ENCODE measurements at places on chromosomes 11 and 22.
A peak's percentile ranks its signal among the peaks of the same experiment; 100 is the strongest.

GRCh38 chr11:118656563-118657165 lies 22.8 kb downstream of the TREH start:
- no peak for DNase-seq

GRCh38 chr11:34261095-34261494 lies 96.7 kb downstream of the ABTB2 start:
- DNase-seq, result no peak

DNA sequence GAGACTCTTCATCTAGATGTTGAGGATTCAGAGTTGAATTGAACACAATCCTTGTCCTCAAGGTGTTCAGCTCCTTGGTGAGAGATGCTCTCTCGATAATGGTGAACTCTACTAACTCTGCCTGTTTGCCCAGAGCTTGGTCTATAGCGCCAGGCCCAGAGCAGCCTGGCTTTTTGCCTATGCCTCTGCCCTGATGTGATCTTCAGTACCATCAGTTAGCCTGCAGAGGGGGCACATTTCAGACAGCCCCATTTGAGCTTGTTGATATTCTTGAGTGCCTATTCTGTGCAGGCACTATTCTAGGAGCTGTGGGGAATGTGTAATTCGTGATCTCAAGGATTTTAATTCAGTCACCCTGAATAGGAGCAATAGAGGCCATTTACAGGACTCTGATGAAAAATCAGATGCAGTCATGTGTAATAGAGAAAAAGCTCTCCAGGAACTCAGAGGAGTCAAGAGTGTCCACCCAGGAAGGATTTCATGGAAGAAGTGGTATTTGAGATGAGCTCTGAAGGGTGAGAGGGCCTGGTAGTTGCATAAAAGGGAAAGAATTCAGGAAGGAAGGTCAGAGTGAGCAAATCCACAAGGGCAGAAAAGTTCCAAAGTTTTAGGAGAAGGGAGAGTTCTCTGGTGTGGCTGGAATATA lies 19.3 kb downstream of the GTPBP1 start:
- no peak for DNase-seq

GRCh38 chr22:35540595-35541253 lies at the start of gene RASD2:
Gene RASD2, plus strand, starts transcription at chr22:35540831. Its CDS starts 5,979 bp downstream, at chr22:35546810.
- DNase-seq, result no peak

DNA sequence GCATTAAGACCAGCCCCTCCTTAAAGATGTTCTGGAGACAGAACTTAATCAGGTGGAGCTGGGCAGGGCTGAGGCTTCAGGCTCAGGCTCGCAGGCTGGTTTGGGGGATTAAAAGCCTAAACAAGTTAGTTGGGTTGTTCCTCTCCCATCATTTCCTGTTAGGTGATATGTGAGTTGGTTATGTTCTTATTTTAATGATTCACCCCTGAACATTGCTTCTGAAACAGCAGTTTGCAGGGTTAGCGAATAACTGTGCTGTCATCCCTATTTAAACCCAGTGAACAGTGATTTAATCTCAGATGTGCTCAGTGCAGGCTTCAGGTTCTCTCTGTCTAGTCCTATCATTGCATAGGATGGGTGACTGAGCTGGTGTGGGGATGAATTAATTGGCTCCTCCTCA lies 47.4 kb upstream of the BIRC3 start:
- DNase-seq, result no peak

- peak; percentile 38 for DNase-seq
These were observed 70.3 kb downstream of the TNRC6B start for GRCh38 chr22:40247976-40248375.

DNA sequence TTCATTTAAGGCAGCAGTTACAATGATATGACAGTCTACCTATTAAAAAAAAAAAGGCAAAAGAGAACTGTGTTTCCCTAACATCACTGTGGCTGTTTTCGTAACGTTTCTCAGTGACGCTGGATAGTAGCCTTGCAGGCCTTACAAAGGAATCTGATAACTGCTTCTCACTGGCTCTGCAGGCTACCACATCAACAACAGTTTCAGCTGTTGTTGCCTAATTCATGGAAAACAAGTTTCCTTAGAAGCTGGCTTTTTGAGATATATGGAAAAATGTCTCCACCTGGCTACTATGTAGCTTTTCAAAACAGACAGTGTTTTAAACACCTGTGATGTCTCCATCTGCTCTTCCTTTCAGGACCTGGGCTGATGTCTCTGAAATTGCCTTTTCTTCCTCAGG lies 3.8 kb downstream of the OR51V1 start:
- no peak for DNase-seq

GRCh38 chr22:42696331-42696967 lies 24.2 kb downstream of the A4GALT start:
- no peak for DNase-seq

DNA sequence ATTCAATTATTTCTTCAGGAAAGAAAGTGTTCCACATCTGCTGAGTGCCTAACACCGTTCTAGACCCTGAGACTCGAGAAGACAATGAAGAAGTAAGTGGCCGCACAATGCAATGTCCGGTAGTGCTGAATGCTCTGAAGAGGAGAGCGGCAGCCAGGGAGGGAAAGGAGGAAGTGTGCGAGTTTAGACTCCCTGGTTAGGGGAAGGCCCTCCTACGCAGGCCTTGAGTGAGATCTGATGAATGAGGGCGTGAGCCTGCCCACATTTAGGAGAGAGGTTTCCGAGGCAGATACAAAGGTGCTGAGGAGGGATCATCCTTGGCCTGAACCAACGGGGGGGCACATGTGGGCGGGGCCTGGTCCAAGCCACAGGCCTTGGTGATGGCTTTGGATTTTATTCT lies 558.6 kb downstream of the NTM start:
- DNase-seq, result no peak

GRCh38 chr22:40789131-40789530 lies 30.0 kb downstream of the SLC25A17 start:
- DNase-seq, result no peak

GRCh38 chr11:45671246-45672171 lies 6.1 kb upstream of the CHST1 start:
- DNase-seq, result no peak

- no peak for DNase-seq
These were observed 41.7 kb downstream of the FAM227A start for GRCh38 chr22:38614332-38615063.

DNA sequence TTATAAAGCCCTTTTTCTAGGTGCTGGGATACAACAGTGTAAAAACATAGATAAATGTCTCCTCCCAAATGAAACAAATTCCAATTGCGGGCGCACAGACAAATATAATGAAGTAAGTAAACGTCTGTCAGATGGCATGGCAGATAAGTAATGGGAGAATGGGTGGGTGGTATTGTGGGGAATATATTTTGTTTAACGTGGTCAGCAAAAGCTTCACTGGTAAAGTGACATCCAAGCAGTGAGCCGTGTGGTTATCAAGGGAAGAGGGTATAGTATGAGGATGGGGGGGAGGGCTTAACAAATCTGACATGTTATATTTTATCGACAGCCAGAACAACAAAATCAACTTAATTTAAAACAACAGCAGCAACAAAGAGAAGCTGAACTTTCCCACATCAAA lies 1.2 kb downstream of the SVIP start:
- DNase-seq, result no peak

DNA sequence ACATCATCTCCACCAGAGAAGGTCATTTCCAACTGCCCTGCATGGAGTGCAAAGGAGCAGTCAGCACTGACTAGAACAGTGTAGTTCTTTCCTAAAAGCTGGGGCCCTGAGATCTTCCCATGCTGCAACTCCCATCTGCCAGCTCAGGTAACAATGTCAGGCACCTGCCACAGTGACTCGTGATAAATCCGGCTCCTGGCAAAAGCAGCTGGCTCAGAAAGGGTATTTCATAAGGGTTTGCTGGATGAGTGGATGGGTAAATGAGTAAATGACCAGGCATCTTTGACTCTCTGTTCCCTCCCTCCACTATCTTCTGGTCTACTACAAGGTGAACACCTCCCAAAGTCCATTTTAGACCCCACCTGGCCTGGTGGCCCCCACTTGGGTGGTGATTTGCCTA lies 403.6 kb downstream of the NXPE2 start:
- no peak for DNase-seq

DNA sequence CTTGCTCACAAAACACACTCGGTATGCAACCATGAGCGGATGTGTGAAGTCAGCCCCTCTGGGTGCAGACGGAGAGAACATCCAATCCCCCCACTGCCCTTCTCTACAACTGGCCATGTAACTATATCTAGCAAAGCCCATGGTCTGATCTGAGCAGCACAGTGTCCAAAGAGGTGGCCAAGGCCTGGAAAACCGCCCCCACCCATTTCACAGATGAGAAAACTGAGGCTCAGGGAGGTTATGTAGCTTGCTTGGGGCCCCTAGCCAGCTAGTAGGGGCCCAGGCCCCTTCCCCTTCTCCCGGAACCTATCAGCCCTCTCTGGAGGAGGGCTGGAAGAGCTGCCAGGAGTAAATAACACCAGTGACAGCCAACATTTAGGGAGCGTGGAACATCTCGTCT lies 15.4 kb upstream of the NEFH start:
- no peak for DNase-seq

DNA sequence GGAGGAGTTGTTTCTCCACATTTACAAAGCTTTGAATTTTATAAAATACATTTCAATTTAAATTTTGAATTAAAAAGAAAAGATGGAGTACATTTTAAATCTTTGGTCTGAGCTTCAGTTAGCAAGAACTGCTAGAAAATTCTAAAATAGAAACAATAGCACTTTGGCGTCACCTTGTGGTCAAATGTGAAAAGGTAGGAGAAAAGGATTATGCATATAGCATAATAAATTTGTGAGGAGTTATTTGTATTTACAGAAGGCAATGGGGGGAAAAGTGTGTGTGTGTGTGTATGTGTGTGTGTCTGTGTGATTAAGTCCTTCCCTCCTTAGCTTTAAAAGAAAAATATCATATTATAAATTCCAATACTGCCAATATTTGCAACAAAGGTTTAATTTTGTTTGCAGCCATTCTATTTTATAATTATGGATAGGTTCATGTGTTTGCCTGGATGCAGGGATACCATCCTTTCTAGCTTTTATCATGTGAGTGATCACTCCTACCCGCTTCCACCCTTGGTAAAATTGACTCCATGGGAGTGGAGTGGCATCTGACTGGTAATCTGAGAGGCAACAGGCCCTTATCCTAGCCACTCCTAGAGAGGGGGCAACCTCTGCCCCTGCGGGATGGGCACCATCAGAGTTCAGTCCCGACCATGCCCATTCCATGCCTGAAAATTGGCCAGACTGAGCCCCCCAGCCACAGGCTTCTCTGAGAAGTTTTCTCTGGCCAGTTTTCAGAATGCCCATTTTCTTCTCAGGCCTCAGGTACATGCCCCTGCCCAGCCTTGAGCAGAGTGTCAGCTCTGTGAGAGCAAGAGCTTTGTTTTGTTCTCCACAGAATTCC lies 13.6 kb upstream of the LGR4 start:
- no peak for DNase-seq

DNA sequence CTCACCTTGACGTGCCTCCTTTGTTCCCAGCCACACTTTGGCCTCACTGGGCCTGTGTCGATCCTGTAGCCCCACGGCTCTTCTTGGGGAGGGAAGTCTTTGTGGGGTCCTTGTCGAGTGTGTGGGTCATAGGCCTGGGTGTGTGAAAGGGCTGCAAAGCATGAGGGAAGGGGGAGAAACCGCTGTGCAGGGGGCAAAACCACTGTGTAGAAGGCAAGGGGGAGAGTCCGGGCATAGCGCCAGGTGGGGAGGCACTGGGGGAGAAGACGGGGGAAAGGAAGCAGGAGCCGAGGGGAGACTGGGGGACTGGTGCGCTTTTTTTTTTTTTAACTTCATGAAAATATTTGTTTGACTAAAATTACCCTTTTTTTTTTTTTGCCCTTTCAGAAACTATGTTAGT lies 65.1 kb upstream of the RASD2 start:
- no peak for DNase-seq

GRCh38 chr11:65821107-65821506 lies 12.7 kb upstream of the SNX32 start:
- DNase-seq, result no peak

GRCh38 chr11:133895551-133895950 lies 50.2 kb upstream of the SPATA19 start:
- no peak for DNase-seq

GRCh38 chr11:1008001-1008802 lies 28.3 kb downstream of the MUC6 start:
- no peak for DNase-seq

DNA sequence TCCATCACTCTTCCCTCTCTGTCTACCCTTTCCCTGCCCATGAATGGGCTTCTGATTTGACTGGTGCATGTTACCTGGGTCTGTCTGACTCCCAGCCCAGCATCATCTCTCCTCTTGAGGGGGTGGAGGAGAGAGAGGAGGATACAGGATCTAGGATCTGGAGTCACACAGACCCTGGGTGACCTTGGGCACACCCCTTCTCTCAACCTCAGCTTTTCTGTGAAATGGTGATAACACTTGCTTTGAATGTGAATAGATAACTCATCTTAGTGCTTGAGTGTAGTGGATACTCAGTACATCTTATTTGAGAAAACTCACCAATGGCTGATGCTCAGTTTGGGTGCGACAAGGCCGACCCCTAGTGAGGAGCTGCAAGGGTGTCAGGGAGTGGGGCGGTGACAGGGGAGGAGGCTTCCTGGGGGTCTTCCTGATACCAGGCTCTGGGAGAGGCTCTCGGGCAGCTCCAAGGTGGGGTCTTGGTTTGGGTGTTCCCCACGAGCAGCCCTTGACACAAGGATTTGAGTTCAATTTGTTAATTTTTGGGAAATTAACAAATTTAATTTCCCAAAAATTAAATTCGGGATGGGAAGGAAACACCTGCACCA lies 9.0 kb downstream of the INCENP start:
- no peak for DNase-seq

GRCh38 chr11:78659326-78660270 lies 84.9 kb upstream of the NARS2 start:
- DNase-seq, result no peak

DNA sequence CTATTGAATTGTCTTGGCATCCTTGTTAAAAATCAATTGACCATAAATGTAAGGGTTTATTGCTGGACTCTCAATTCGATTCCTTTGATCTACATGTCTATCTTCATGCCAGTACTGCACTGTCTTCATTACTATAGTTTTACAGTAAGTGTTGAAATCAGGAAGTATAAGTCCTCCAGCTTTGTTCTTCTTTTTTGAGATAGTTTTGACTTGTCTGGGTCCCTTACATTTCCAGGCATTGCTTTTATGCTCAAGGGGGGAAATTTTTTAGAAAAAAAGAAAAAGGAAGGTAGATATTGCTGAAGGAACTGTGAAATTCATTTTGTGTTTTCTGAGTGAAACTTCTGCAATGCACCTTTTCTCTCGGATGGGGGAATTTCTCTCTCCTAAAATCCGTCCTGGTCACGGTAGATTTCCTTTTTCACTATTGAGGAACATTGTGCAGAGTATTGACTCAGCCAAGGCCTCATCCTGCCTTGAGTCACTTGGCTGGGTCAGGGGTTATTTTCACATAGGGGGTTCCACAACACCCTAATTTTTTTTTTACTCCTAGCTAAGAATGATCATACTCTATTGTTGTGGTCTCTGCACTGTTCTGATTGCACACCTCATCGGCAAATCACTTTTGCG lies 2.8 kb upstream of the ACER3 start:
- DNase-seq, result no peak

GRCh38 chr11:93718057-93718563 lies 23.2 kb downstream of the TAF1D start:
- DNase-seq, result no peak

DNA sequence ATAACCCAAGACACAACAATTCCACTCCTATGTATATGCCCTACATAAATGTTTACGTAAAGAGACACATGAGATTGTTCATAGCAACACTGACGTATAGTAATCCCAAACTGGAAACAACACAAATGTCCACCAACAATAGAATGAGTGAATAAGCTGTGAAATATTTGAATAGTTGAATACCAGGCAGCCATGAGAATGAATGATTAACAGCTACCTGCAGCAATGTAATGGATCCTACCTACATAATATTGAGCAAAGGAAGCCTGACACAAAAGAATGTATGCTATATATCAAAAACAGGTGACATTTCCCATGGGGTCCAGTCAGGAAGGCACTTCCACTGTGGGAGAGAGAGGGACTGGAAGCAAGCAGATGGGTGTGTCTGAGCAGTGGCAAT lies 92.8 kb upstream of the LINC01488 start:
- DNase-seq, result no peak

Measured in stimulated activated CD4-positive, alpha-beta T cell treated with anti-CD3 and anti-CD28 coated beads, Interleukin-15, amount 100 ng/mL, for 48 hours (primary cell).